Midbrain (tissue), 1 donor: ENCODE measurements at places on chromosomes 16 and 17.

- no peak for DNase-seq
These were observed 1.3 kb downstream of the CIITA start for GRCh38 chr16:10878328-10878643.

GRCh38 chr17:20988001-20988636, 54.7 kb downstream of the USP22 start:
- DNase-seq = no peak

DNA sequence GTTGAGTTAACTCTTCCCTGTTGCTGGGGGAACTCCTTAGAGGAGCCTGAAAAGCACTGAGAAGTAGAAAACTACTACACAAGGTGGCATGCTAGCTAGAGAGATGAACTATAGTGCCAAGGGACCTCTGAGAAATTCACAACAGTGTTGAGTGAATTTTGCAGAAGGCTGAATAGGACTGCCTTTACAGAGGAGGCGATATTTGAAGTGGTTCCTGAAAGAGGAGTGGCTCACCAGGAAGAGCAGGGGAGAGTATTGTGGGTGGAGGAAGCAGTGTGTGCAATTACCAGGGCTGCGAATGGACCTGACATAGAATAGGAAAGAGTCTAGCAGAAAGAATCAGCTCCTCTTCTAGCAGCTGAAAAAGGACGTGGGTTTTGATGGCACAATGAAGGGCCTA, 66.4 kb downstream of the CDK5R1 start:
- DNase-seq = no peak

GRCh38 chr16:67013823-67014633, 14.9 kb upstream of the CBFB start:
- peak; percentile 73 for DNase-seq

DNA sequence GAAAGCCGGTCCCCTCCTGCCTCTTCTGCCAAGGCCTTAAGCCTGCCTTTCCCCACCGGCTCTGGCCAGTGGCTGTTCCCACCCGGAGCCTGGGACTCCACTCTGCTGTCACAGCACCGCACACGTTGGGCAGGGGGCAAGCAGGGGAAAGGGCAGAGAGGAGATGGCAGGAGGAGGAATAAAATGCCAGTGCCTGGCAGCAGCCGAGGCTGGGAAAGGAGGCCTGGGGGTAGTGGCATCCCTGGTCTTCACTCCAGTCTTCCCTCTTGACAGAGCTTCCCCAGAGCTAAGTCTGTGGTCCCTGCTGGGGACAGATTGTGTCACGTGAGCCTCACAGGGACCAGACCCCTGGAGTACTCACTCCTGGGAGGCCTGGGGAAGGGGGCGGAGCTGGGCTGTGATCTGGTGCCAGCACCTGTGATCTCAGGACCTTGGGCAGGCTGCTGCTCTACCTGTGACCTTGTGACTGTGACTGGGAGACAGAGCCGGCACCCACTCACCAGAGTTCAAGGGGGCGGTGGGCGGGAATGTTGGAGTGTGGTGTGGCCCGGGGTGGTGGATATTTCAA, 97.2 kb upstream of the GSE1 start:
- DNase-seq = no peak

- DNase-seq = no peak
These were observed 27.7 kb upstream of the CACNG5 start for GRCh38 chr17:66807182-66807581.

DNA sequence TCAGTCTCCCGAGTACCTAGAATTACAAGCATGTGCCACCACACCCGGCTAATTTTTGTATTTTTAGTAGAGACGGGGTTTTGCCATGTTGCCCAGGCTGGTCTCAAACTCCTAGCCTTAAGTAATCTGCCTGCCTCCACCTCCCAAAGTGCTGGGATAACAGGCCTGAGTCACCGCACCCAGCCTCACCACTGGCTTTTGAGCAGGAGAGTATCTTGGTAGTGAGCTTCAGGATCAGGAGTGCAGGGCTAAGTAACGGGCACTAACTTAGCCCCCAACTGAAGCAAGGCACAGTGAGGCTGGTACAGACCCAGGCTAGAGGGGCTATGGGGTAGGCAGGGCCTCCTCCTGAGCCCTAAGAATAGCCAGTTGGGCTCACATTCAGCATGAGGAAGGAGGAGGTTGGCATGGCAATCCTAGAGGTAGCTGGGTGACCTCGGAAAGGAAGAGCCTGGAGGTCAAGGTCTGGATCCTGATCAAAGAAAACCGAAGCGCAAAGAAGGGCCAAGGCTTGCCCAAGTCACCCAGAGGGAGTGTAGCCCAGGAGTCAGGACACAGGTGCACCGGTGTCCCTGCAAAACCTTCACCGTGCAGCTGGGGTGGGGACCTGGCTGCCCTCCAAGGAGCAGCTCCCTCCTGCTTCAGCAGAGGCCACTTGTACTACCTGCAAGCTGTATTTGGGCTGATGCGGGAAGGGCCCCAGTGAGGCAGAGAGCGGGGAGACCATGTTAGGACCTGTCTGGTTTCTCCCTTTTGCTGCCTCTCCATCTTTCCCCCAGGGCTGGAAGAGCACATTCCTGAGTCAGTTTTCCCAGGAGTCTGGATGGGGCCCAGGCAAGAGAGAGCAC, 1.3 kb upstream of the ADGRG5 start:
- no peak for DNase-seq

GRCh38 chr16:48444574-48444973, 59.4 kb upstream of the SIAH1 start:
- no peak for DNase-seq

DNA sequence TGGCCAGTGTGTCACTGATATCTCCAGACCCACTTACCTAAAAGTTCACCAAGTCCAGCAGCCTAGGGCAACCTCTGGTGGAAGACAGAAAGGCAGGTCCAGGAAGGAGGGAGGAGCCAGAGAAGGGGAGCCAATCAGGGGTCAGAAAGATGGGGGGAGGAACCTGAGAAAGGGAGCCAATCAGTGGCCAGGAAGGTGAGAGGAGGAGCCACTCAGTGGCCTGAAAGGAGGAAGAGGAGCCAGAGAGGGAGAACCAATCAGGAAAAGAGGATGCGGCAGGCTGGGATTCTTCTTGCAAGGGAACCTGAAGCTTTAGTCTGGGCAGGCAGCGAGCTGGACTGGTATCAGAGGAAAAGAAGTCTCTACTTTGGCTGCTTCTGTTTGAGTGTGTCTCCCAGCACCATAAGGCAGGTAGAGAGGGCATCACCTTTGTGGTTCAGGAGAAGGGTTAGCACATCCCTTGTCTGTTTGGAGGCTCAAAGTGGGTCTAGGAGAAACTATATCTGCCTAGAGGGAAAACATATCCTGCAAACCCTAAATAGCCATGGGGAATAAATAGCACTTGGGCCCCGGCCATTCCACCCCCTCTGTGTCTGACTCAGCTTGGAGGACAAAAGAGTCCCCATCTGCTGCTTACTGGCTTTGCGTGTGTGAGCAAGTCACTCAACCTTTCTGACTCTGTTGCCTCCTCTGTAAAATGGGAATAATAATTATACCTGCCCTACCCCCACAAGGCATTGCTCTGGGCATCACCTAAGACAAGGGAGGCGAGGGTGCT, 43.4 kb upstream of the CRHR1 start:
- DNase-seq = peak; percentile 54

DNA sequence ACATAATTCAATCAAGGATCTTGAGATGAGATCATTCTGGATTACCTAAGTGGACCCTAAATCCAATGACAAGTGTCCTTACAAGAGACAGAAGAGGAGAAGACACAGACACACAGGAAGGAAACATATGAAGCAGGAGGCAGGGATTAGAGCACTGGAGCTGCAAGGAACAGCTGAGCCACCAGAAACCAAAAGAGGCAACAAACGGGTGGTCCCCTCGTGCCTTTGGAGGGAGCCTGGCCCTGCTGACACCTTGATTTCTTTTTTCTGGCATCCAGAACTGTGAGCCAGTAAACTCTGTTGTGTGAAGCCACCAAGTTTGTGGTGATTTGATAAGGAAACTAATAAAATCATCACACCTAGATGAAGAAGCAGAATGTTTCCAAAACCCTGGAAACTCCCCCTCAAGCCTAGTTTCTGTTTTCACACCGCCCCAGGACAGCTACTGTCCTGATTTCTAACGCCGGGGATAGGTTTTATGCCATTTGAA, 115.2 kb downstream of the PITPNC1 start:
- no peak for DNase-seq

GRCh38 chr17:72099919-72100318, 20.9 kb upstream of the SOX9 start:
- DNase-seq = no peak

- peak; percentile 14 for DNase-seq
These were observed 707 bp upstream of the CACNB1 start for GRCh38 chr17:39198186-39198566.

DNA sequence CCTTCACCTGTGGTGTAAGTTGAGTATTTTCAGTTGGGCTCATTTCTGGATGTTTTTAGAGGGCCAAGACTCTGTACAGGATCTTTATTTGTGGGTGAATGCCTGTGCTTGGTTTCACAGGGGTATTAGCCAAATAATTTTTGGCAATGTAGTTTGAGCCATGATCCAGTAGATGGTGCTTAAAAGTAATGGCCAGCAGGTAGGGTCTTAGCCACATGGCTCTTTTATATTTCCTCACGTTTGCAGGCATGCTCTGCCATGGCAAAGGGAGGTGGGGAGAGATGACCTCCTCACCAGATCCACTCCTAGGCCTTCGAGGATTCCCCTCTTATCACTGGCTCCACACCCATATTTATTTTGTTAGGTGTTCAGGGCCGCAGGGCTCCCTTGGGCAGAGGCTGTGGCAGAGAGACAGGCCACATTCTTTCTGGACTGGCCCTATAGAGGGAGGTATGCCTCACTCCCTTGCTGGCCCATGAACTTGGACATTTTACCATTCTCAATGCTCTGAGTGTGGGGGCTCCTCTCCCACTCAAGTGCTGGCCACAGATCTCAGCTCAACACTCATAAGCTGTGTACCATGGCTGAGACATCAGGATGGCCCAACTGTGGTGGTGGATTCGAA, 417.1 kb downstream of the XYLT1 start:
- no peak for DNase-seq

DNA sequence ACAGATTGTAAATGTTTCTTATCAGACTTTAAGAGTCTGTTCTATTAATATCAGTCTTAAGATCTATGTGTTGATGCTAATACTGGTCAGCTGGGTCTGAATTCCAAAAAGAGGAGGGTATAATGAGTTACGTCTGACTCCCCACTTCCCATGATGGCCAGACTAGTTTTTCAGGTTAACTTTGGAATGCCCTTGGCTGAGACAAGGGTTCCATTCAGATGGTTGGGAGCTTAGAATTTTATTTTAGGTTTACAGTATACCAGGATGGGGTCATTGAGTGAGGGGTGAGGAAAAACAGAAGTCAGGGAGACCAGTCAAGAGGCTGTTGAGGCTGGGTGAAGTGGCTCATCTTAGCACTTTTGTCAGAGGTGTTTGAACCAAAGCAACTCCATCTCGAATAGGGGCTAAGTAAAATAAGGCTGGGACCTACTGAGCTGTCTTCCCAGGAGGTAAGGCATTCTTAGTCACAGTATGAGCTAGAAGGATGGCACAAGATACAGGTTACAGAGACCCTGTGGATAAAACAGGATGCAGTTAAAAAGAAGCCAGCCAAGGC, 2.9 kb upstream of the TMEM231 start:
- no peak for DNase-seq

GRCh38 chr17:73011016-73011486, 81.4 kb downstream of the SLC39A11 start:
- no peak for DNase-seq

DNA sequence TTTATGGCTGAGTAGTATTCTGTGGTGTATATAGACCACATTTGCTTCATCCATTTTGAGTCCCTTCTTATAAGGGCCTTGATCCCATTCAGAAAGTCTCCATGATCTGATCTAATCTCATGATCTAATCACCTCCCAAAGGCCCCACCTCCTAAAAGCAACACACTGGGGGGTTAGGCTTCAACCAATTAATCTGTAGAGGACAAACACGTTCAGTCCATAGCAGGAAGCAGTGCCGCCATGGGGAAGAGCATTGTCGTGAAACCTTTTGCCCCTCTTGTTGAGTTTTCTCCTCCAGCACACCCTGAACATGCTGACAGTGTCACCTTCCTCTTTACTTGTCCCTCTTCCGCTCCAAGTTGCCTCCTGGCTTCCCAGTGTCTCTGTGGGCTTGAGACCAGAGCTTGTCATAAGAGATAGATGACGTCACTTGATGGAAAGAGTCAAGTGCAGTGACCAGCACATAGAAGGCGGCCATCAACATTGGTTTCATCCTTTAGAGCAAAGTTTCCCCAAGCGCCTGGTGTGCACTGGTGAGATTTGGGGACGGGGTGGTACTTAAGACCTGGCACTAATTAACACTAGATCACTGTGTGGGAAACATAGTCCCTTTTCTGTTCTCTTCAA, 74.1 kb downstream of the PRKCB start:
- DNase-seq = no peak

DNA sequence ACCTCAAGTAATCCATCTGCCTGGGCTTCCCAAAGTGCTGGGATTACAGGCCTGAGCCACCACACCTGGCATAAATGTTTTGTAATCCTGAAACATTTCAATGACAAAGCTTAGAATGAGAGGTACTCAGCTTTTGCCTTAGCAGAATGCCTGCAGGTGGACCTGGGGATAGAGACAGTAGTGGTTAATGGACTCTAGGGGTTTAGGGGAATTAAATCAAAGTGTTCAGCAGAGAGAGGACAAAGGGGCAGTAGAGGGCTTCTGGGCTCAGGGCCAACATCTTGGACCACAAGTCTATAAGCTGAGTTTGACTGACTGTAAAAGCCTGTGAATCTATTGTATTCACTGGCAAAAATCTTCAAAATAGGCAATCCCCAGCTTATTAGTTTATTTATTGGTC, 36.0 kb upstream of the MED13 start:
- no peak for DNase-seq

DNA sequence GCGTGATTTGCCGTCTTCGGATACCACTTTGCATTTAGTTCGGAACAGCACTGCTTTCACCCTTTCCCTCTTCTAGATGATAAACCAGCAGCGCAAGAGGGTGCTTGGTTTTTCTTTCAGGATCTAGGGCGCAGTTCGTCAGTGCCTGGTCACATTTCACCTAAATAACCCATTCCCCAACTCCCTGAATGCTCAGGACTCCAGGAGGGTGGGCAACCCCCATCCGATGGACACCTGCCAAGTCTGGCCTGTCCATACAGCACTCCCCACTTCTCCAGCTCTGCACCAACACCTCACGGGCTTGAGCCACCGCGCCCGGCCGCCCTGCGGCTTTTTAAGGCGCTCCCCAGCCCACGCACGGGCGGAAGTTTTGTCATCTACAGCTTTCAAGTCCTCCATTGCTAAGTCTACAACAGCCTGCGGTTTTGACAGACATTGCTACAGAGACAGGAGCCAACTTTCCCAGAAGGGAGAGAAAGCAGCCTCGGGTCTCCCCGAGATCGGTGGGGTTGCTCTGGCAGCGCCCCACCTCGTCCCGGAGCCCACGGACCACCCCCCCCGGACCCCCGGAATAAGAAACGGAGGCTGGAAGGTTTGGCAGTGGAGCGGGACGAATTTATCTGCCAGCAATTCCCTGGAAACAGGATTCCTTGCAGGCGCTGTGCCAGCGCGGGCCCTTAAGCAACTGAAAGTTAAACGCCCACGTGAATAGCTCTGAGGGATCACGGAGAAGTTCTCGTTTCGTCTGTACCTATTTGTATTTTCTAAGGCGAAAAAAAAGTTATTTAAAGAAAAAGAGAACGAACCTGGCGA, 38.6 kb upstream of the SLFN13 start:
- no peak for DNase-seq
